ENCODE measurements at places on chromosomes 6 and 20.
A peak's percentile ranks its signal among the peaks of the same experiment; 100 is the strongest.

GRCh38 chr20:61682996-61683681 is 382.5 kb downstream of the TAF4 start:
- no peak for DNase-seq

- DNase-seq, result no peak
Observed at GRCh38 chr6:51824940-51825339, 262.5 kb downstream of the PKHD1 start.

DNA sequence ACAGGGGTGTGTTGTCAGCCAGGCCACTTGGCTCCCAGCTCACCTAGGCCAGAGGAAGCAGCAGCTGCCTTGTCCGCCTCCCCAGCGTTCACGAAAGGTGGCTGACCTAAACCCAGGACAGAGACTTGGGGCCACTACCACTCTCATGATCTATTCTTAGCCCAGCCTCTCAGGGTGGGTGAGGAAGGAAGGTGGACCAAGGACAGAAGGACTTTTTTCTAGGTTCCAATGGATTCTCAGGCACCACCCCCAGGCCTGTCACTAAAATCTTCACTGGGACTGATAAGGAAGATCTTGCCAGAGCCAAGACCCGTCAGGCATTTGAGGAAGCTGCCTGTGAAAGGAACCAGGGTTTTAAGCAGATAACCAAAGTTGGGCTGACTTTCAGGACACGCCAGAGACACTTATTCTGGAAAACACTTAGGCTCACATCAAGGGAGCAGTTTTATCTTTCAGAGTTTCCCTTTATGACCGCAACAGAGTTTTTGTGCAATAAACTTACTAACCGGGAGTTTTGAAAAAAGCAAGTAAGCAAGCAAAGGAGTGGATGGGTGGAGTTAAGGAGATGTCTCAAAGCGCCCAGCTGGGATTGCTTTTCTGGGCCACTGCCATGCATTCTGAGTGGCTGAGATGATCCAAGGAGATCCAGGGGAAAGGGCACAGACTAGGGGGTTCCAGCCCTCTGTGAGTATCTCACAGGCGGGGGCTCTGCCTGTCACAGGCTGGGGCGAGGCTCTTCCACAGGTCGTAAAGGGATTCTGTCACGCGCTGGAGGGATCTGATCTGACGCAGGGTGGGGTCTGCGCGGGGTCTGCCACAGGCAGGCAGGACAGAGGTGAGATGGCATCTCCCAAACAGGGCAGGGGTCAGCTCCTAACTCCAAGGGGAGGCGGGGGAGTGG is 989 bp downstream of the FITM2 start:
- DNase-seq, result no peak

GRCh38 chr6:1635305-1636010 is 25.7 kb downstream of the FOXC1 start:
- no peak for DNase-seq

DNA sequence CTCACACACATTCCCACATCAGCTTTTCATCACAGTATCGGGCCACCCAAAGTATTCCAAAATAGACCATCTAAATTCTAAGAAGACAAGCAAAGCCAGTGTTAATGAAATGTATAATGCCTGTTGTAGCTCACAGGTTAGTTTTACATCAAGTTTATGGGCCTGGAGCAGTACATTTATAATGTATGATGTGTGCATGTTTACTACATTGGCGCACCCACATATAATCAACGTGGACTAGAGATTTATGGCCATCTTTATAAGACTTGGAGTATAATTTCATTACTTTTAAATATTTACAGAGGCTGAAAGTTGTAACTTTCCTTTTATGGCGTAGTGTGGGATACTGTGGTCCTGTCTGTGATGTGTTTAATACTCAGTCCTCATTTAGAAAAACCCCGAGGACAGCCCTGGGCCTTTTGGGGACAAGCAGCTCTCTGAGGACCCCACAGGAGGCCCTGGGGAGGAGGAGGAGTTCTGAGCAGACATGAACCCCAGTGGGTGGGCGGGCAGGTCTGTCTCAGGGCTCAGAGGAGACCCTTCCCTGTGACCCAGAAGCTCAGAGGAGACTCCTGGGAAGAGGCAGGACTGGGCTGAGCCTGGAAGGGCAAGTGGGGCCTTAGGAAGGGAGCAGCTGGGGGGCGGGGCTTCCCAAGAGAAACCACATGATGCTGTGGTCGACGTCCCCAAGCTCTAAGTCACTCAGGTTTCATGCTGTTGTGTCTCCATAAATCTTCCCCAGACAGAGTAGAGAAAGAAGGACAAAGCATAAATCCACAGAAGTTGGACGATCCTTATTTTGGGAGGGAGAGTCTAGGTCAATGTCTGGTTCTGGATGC is 232.1 kb downstream of the PREX1 start:
- DNase-seq, result no peak

- no peak for DNase-seq
Observed at GRCh38 chr6:1773700-1774099, 164.0 kb downstream of the FOXC1 start.

GRCh38 chr20:64166721-64167615 is 2.7 kb downstream of the MYT1 start:
- no peak for DNase-seq

GRCh38 chr6:154164397-154164796 is 125.4 kb downstream of the OPRM1 start:
- DNase-seq, result no peak

DNA sequence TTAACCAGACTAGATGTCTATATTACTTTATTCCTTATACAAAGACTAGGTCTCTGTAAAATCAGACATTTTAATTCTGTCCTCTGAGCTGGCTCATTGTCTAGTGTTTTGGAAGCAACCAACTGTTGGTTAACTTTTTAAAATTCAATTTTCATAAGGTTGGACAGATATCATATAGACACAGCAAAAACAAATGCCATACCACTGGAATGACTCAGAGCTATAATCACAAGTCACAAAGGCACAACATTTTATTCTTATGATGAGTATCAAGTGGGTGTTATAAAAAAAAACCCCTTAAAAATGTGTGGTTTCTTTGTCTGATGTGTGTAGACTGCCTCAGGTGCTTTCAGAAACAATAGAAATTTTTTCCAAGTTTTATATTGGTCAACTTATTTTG is 296.2 kb upstream of the MARCKS start:
- no peak for DNase-seq

DNA sequence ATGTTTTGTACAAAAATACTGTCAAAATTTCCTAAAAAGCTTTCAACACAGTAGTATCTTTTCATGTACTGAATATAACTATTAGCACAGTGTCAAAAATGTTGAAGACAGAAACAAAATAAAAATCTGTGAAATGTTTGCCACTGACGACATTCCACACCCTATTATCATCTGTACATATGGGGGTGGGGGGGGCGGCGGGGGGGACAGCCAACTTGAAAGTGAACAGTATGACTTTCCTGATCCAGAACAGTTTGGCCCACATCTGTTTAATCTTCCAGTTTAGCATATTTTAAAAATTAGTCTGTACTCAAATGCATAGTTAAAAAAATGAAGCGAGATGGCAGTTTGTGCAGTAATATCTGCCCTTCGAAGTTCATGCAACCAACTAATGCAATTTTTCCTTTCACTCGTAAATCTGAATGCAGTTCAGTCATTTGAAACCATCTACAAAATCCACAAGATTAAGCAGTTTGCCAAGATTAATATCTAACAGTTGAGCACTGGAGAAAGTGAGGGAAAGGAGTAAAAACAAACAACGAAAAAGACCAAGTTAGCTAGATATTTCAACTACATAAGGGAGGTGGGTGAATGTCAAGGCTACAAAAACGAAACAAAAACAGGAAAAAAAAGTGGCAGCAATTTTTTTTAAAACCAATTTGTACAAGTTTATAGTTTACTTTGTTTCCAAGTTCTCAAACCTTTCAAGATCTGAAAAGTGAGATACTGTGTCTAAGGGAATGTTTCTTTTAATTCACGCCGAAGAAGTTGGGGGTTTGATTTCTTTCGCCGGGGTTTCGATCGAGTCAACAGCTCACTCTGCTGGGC is 1.9 kb downstream of the CITED2 start:
- DNase-seq, result no peak

GRCh38 chr6:36038120-36038876 is 10.7 kb downstream of the MAPK14 start:
- DNase-seq, result no peak

DNA sequence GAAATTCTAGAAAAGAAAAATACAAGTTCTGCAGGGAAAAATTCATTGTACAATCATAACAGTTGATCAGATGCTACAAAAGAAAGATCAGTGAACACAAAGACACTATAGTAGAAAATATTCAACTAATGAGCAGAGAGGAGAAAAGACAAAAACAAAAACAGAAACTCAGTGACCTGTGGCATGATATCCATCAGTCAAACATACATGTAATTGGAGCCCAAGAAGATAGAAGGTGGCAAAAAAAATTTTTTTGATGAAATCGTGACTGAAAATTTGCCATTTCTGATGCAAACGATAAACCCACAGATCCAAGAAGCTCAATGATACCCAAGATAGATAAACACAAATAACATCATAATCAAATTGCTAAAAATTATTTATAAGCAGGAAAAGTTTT is 13.1 kb upstream of the FOXQ1 start:
- DNase-seq, result no peak

GRCh38 chr6:84103029-84103428 is 69.5 kb downstream of the MRAP2 start:
- no peak for DNase-seq

DNA sequence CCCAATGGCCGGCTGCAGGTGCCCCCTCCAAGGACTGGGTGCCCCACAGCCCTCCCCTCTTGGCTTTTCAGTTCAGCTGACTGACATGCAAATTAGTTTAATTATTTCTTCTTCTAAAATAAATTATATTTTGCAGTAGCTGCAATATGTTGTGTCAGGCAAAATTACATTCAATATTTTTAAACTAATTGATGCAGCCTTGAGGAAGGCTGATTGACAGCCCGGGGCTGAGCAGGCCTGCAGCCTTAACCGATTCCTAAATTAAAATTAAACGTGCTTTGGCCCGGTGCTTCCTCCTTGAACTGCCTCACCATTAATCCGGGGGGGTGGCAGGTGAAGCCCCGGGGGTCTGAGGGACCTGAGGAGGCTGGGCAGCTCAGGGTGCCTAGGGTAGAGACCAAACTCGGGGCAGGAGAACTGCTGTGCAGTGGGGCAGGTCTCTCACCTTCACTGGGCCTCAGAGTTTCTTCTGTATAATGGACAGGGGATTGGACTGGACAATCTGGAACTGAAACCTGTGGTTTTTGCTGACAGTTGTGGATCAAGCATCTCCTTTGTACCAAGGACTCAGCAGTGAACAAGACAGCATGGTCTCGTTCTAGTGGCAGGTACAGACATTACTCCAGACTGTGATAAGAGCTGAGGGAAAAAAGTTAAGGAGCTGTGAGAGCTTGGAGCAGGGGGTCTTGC is 72.5 kb downstream of the CD40 start:
- DNase-seq, result no peak

GRCh38 chr6:158044525-158044888 is 62.8 kb downstream of the SYNJ2 start:
- no peak for DNase-seq

- no peak for DNase-seq
Observed at GRCh38 chr20:24469116-24469893, at the start of gene SYNDIG1. Gene SYNDIG1, plus strand, starts transcription at chr20:24469629. Its CDS starts 73,469 bp downstream, at chr20:24543098.

- DNase-seq, result peak; percentile 78
Observed at GRCh38 chr6:83708970-83709747, at the start of gene SNAP91. Gene SNAP91, minus strand, starts transcription at chr6:83709101. Its CDS starts 1,174 bp downstream, at chr6:83707927.

DNA sequence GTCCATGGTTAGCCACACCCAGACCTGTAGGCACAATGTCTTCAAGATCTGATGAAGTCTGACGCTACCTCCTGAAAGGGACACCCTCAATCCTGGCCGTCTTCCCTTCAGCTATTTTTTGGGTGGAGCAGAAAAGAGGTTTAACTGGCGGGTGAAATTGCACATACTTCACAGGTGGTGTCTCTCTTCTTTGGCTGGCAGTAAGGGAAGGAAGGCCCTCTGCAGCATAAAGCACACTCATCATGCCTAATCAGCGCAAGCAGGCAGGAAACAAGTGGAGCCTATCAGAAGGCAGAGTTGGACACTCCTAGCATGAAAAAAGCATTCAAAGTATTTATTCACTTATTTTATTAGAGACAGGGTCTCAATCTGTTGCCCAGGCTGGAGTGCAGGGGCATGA is 32.9 kb downstream of the PNLDC1 start:
- DNase-seq, result no peak

GRCh38 chr6:43809417-43810305 is 39.6 kb downstream of the VEGFA start:
- DNase-seq, result no peak

DNA sequence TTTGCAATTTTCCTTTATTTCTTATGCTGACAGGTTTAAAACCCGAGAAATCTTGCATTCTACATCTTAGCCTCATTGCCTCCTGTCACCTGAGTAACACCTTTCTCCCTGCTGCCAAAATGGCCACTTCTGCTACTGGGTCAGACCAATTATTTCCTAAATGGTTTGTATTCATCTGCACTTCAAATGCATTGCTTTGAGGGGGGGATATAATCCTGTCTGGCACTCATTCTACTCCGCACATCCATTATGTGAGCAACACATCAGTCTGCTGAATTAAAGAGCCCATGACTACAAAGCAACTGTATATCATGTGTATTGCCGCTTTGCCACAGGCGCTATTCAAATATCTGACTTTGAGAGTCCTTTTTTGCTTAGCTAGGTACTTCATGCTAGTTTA is 141.6 kb upstream of the TSHZ2 start:
- DNase-seq, result no peak

DNA sequence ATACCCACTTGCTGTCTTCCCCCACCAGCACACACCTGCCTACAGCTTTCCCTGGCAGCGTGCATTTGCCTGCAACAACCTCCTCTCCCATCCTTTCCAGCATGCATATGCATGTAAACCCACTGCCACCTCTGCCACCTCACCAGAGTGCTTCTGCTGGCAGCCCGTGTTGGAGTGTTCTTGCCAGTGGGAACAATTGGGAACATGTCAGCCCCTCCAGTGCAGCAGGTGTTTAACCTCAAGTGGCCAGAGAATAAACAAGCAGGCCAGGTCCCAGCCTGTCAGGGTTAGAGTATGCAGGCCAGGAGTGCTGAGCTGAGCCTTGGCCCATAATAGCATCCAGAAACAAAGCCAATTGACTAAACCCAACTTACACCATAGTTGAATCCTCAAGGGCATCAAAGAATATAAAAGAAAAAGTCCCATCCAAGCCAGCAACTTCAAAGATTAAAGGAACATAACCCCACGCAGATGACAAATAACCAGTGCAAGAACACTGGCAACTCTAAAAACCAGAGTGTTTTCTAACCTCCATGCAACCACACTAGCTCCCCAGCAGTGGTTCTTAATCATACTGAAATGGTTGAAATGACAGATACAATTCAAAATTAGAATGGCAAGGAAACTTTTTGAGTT is 1212.1 kb upstream of the CITED2 start:
- no peak for DNase-seq

- DNase-seq, result no peak
Observed at GRCh38 chr6:100135977-100136376, 142.0 kb upstream of the MCHR2 start.

DNA sequence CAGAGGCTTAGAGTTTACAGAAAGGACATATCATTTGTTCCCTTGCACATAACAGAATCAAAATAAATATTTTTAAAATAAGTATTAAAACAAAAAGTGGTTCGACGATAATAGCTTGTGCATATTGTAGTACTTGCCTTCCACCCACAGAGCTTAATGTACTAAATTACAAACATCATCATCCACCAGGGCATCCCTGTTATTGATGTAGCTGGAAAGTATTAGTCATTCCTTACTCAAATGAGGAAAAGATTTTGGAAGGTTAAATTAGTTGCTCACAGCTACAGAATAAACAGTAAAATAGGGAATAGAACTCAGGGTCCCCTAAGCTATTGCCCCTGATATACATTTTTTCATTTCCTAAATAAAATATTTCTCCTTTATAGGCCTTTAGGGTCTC is 150.3 kb downstream of the PTPRK start:
- DNase-seq, result no peak

All from type B pancreatic cell (in vitro differentiated cells).